Lung (tissue), 17 donors: ENCODE measurements at places on chromosomes 11 and 22. TPM values are rescaled to one million over a fixed set of nuclear protein-coding genes. Genes with fewer than 3 reads are reported as not detected.

GRCh38 chr11:6586434-6587359 is 16.7 kb downstream of the RRP8 start:
- no peak for DNase-seq

GRCh38 chr22:49827853-49828598 is at the start of gene BRD1:
TSS of gene BRD1 (minus strand) at chr22:49827873. CDS start at chr22:49824317, 3,556 bp downstream.
- DNase-seq, result peak; percentile 68

Gene KIAA1671
- 38.1 TPM for total RNA-seq

DNA sequence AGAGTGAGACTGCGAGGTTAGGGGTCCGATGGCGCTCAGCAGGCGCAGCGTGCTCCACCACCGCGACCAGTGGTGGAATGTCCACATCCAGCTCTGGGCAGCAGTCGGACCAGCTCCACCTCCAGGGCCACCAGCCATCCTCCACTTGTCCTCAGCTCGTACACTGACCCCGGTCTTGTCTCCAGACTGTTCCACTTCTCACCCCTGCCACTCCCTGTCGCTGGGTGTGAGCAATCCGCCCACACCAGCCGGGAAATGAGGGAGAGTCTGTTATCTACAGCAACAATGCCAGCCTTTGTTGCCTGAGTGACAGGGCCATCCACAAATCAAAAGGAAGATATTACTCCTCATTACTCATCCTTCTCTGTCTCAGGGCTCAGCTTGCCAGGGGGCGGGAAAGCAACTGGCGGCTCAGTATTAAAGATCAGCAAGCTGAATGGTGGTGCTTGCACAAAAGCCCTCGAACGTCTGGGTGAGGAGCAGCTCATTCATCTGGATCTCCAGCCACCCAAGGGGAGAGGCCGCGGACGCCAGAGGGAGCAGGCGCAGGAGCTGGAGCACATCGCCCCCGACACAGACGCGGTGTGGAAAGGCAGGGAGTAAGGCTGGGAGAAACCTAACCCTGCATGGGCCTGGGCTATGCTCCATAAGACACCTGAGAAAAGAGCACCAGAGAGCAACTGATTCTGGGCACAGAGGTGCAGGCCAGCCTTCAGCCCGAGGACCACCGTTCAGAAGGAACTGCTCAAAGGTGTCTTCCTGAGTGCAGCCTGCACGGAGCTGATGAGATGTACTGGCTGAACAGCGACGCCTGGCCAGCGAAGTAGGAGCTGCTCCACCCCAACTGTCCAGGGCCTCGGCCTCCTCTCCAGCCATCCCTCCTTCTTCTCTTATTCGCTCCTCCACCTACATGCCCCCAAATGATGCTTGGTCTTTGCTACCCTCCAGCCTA is 21.9 kb downstream of the IGSF9B start:
- no peak for DNase-seq

- DNase-seq, result no peak
Observed at GRCh38 chr11:72737336-72737735, 14.9 kb downstream of the ARAP1 start.

- DNase-seq, result no peak
Observed at GRCh38 chr11:121887569-121887968, 228.4 kb downstream of the BLID start.

- peak; percentile 35 for DNase-seq
Observed at GRCh38 chr22:31625661-31626426, 36.2 kb downstream of the PISD start.

DNA sequence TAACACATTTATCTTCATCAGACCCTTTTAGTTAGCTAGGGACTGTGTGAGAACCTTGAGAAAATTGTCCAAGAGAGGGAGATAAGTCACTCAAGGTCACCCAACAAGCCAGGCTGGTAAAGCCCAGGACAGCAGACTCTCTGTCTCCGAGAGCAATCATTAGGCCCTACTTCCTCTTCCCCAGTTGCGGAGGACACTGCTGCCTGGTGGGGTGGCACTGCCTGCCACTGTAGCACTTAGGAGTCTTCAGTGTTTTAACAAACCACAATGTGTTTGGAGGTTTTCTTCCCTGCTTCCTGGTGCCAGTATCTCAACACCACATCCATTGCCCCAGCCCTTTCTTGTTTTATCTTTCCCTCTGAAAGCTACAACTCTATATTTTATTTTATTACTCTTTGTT is 132.1 kb upstream of the LDLRAD3 start:
- no peak for DNase-seq

- no peak for DNase-seq
Observed at GRCh38 chr22:38823076-38823475, 20.8 kb downstream of the NPTXR start.

DNA sequence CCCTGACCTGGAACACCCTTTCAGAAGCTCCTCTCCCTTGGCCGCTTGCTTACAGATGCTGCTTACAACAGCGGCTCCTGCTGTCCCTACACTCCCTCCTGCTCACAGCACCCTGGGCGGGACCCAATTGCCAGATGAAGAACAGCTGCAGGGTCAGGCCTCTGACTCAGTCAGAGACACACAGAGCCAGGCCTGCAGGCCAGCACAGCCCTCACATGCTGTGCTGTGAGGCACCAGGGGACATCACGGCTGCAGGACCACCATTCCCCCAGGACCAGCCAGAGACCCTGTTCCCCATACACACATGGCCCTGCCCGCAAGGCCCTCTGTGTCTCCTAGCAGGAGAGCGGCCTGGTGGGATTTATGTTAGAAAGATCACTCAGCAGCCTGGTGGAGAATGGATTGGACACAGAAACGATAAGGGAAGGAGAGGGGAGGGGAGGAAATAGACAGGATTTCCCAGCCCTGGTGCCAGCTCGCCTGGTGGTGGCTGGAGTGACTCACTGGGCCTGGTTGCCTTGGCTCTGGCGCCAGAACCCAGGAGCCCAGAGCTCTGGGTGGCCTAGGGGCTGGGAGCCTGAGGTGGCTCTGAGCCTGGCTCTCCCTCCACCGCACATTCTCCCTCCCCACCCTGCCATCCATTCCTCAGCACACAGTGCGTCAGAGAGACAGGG is 6.7 kb downstream of the CAPN5 start:
- DNase-seq, result peak; percentile 95

Gene RASD2
- total RNA-seq, result 1.1 TPM

Gene IFITM10
- total RNA-seq, result 18.8 TPM

- no peak for DNase-seq
Observed at GRCh38 chr11:22635689-22636088, 10.1 kb upstream of the FANCF start.

Gene PTPRCAP
- total RNA-seq, result 8.8 TPM

DNA sequence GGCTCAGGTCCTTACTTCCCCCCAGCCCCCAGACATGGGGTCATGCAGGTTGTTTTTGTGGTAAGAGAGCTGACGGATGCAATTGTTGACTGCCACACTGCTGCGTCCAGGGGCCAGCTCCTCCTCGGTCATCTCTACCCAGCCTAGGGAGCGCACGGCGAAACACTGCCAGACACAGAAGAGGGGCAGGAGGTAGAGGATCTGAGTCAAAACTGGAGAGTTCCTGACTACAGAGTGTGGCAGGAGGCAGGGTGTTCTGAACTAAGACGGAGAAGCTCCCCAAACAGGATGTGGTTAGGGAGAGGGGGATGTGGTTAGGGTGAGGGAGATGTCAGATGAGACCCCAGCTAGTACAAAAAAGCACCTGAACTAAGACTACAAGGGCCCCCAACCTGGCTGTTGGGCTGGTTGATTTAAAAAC is 12.3 kb downstream of the SMPD1 start:
- no peak for DNase-seq

GRCh38 chr11:122853971-122854446 is 15.7 kb downstream of the CRTAM start:
- peak; percentile 93 for DNase-seq

Gene GRIK4
- 4.9 TPM for total RNA-seq

DNA sequence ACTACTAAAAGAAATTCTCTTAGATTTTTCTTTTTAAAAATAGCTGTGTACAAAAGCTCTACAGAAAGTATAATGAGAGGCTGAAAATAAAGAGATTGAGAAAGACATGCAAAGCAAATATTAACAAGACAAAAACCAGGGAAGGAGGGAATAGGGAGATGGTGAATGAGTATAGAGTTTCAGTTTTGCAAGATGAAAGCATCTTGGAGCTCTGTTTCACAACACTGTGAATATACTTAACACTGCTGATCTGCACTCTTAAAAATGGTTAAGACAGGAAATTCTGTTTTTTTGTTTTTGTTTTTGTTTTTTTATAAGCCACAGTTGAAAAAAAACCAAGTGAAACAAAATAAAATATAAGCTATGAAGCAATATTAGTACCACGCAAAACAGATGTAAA is 5.5 kb downstream of the TMEM218 start:
- DNase-seq, result no peak

GRCh38 chr11:27088353-27088752 is 47.7 kb downstream of the BBOX1 start:
- no peak for DNase-seq

- no peak for DNase-seq
Observed at GRCh38 chr11:17014321-17014832, at the start of gene PLEKHA7. TSS of gene PLEKHA7 (minus strand) at chr11:17014414. CDS start at chr11:17014401, 13 bp downstream.

DNA sequence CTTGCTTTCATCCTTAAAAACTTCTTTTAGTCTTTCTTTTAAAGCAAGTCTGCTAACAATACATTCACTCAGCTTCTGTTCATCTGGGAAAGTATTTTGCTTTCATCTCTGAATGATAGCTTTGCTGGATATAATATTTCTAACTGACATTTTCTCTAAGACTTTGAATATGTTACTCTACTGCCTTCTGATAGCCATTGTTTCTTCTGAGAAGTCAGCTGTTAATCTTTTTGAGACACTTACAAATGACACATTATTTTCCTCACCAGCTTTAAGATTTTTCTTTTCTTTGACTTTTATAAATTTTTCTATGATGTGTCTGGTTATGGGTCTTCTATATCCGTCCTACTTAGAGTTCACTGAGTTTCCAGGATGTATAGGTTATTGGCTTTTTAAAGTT is 643.1 kb downstream of the KCNA4 start:
- no peak for DNase-seq

Gene HBG1
- 1.6 TPM for total RNA-seq

DNA sequence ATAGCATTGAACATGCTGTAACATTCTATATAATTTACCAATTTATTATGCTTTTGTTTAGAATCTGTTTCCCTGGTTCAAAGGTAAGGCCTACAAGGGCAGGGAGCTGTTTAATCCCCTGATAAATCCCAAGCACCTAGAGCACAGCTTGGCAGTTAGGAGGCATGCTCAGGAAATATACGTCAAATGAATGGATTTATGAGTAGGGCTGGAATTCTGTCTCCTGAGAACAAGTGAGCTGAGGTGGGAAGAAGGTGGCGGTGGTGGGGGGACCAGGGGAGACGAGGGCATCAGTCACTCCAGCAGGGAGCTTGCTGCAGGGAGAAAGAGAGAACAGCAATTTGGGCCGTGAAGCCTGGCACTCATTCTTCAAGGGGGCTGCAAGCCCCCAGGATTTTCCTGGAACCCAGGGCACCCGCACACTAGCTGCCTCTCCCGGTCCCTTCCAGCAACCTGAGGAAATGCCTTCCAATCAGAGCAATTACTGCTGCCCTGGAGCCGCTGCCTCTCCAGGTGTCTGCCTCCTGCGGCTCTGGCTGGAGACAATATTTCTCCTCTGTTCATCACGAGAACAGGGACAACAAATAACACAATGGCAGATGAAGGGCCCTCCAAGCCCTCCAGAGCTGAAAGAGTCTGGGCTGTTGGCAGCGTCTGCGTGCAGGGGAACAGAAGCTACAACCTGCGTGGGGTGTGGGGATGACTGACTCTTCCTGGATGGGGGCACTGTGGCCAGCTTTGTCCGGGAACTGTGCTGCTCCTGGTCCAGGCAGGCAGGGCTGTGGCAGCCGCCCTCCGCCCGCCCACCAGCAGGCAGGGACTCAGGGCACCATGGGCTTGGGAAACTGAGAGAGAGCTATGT is 233.4 kb downstream of the ST3GAL4 start:
- no peak for DNase-seq
